Caudate nucleus (tissue), 63 donors: ENCODE measurements at places on chromosomes 4 and X.

GRCh38 chr4:108168671-108169523 is at the start of gene LEF1:
Gene LEF1 (minus strand): TSS chr4:108168932. CDS start chr4:108167767, 1,165 bp downstream.
- DNase-seq: no peak

- no peak for DNase-seq
These were observed 204.3 kb upstream of the TLL1 start for GRCh38 chr4:165668694-165669093.

- no peak for DNase-seq
These were observed 41.9 kb upstream of the NEUROG2 start for GRCh38 chr4:112557676-112558411.

DNA sequence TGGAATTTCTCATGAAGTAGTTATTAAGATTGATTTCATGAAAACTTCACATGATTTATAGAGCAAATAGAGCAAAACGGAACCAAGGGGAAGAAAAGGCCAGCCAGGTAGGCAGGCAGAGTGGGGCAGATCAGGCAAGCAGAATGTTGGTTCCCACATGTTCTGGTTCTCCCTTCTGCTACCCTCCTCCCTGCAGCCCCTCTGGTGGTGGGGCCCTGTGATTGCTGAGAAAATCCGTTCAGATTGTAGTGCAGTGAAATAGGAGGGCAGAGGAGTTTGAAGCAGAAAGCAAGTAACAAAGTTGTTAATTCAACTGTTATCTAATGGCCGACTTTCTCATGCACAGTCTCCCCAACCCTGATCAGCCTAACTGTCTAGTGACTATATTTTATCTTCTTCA is 185.3 kb downstream of the MID1IP1 start:
- no peak for DNase-seq

DNA sequence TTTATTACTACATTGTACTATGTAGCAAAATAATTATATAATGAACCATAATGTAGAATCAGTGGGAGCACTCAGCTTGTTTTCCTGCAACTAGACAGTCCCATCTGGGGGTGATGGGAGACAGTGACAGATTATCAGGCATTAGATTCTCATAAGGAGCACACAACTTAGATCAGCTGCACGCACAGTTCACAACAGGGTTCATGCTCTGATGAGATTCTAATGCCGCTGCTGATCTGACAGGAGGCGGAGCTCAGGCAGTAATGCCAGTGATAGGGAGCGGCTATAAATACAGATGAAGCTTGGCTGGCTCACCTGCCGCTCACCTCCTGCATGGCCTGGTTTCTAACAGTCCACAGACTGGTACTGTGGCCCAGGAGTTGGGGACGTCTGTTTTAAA is 199.2 kb downstream of the MAB21L2 start:
- no peak for DNase-seq

- DNase-seq: no peak
These were observed 38.6 kb upstream of the CEP135 start for GRCh38 chr4:55910140-55910539.

DNA sequence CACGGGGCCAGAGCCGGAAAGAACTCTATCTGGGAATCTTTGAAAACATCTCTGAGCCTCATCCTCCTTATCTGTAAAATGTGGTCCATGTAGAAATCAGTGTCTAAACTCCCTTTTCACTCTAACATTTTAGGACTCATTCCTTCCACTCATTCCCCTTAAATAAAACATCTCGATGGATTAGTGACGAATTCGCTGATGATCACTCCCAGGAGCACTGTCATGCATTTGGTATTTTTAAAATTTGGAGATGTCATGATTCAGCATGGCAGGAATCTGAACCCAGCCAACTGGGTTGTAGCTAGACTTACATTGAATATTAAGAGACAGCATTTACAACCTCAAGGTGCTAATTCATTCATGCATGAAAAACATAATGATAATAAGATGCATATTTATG is 88.1 kb downstream of the SPANXN3 start:
- DNase-seq: no peak

DNA sequence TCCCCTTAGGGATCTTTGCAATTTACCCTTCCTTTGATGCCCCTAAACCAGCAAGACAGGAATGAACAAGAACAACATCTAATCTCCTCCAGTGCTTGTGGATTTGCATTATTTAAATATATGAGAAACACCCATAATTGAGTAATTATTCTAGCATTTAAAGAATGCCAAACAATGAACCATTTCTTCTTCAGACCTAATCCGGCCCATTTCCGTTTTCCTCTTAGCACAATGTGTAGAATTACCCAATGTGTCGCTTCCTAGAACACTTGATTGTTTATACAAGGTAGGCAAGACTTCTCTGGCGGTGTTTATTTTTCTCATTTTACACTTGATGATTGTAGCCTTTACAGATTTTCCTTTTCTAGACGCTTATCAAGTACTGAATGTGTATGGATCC is 43.5 kb downstream of the CLDN34 start:
- DNase-seq: no peak

DNA sequence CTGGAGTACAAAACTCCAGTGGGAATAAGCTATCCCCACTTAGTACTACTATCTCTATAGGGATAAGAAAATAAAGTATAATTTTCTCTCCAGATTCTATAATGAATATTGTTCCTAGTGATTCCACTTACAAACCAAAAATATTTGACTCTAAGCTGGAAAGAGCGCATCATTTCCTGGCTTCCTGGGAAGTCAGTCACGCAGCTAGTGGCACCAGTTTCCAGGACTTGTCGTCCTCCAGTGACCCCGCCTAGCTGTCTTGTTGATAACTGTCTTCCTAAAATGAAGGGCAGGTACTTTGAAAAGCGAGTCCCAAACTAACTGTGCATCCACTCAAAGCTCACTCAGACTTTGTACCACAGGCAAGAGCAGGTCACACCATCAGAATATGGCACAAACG is 39.3 kb downstream of the LNX1 start:
- DNase-seq: no peak

DNA sequence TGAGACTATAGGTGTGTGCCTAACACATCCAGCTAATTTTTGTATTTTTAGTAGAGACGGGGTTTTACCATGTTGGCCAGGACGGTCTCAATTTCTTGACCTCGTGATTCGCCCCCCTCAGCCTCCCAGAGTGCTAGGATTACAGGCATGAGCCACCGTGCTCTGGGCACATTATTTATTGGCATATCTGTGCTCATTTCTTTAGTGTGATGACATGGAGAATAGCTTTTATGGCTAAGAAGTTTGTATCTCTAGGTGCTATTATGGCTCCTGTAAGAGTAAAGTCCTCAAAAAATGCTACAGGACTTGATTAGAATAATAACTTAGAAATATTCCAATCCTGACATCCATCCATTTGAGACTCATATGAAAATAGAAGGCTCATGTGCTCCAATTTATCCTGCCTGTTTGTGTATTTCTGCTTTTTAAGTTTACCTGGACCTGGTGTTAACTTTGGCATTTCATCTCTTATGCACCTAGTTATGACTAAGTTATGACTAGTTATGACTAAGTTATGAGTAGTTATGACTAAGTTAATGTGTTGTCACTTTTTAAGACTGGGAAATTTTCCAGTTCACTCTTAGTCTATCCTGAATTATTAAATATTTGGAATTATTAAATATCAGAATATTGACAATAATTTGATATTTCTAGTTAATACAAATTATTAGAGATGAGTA is 36.4 kb upstream of the UNC5C start:
- no peak for DNase-seq

DNA sequence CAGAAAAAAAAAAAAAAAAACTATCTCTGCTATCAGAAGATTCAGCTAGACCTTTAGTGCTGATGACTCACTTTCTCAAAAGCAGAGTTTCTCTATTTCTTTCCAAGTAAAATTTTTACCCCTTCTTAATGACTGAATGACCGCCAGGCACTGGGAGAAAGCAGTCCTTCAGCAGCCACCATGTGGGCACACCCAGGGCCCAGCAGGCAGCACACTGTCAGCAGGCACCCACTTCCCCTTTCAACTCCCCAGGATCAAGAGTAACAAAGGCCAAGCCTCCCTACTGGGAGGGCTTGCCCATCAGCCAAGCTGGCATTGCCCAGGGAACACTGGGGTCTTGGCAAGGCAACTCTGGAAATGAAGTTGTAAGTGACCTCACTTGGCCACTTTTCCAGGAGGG is 201.9 kb upstream of the MAMLD1 start:
- no peak for DNase-seq

- DNase-seq: no peak
These were observed 39.3 kb downstream of the ATG4A start for GRCh38 chrX:108130889-108131288.

- DNase-seq: no peak
These were observed 750.3 kb downstream of the ARAP2 start for GRCh38 chr4:35493977-35494376.

DNA sequence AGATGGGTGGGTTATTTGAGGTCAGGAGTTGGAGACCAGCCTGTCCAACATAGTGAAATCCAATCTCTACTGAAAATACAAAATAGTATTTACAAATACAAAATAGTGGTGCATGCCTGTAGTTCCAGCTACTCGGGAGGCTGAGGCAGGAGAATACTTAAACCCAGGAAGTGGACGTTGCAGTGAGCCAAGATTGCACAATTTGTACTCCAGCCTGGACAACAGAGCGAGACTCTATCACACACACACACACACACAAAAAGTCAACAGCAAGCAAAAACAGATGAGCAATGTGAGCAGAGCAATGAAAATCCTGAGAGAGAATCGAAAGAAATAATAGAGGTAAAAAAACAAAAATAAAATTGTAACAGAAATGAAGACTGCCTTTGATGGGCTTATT is 168.8 kb downstream of the PCDH18 start:
- no peak for DNase-seq

GRCh38 chrX:136491832-136492231 is 4.1 kb downstream of the BRS3 start:
- no peak for DNase-seq

DNA sequence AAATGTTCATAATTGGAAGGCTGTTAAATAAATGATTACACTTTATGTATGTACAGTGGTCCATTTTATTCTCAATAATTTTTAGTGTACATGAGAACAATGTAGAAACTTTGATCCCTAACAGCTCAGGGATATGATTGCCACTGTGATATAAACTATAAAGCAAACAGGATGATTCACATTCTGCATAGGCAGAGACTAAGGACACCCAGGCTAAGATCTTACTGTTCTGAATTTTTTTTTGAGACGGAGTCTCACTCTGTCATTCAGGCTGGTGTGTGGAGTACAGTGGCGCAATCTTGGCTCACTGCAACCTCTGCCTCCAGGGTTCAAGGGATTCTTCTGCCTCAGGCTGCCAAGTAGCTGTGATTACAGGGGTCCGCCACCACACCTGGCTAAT is 186.6 kb downstream of the PDGFC start:
- no peak for DNase-seq

GRCh38 chr4:79695848-79696247 is 287.8 kb upstream of the GK2 start:
- DNase-seq: no peak

DNA sequence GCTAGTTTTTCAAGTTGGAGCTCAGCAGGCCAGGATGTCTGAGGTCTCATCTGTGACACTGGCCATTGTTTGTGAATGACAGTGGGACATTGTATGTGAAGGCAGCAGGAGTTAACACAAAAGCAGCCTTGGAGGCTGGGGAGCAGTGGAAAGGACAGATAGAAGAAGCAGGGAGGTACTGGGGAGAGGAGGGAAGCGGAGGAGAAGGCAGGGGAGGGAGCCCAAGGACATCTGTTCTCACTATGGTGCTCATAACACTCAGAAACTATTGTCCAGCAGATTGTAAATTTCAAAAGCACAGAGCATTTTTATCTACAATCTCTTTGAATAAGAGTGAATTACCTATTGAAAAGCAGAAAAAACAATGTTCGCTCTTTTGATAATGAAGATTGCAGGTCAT is 253.6 kb upstream of the DIPK2B start:
- DNase-seq: no peak

- no peak for DNase-seq
These were observed 42.7 kb upstream of the PHEX start for GRCh38 chrX:21989384-21989783.

DNA sequence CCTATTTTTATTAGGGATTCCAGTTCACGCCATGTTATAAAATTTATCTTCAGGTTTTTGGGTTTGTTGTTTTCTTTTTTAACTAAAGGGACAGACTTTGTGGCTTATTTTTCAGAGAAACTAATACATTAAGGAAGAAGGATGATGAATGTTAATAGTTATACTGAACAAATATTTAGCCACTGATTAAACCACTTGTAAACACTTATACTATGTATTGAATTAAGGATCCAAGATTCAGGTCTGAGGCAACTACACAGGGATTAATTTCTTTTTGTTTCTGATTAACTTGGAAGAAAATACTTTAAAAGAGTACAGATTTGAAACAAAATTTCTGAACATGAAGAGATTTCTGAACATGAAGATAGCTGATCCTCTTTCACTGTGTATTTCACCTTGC is 82.8 kb upstream of the NAP1L5 start:
- no peak for DNase-seq

DNA sequence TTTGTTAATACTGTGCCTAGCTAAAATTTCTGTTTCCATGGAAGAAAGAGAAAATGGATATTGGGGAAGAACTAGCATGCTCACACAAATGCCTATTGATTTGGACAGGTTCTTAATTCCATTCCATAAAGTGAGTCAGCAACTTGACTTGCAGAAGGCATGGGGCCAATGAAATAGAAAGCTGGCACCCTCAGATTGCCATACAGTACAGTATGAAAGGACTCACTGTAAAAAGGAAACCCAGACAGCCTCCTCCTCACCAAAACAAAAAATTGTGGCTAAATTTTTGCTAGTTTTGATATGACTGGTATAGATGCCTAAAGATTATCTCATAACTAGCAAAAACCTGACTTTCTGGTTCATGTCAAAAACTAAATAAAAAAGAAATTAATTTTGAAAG is 11.2 kb upstream of the TAB3 start:
- no peak for DNase-seq

DNA sequence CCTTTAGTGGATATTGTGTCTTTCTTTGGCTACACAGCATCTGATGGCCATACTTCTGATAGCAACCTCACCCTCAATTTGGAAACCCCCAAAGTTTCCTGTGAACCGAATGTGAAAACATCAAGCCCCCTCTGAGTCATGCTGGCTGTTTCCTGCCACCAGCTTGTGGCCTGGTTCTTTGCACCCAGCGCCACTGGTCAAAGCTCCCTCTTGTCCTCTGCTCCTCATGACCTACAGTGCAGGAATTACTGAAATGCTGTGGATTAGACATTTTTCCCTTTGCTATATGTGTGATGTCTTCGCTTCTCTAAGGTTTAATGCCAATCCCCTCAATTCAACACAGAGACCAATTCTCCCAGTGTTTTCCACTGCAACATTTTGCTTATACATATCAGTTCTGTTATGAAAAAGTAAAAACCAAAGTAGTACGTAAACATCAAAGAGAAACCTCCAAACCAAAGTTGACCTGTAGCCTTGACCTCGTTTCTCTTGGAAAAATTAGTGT is 224.0 kb upstream of the TENM3 start:
- DNase-seq: no peak

DNA sequence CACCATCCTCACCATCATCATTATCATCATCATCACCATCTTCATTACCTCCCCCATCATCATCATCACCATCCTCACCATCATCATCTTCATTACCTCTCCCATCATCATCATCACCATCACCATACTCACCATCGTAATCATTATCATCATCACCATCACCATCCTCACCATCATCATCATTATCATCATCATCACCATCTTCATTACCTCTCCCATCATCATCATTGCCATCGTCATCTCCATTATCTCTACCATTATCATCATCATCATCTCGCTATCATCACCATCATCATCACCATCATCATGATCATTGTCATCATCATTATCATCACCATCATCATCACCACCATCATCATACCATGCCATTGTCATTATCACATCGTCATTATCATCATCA is 362.9 kb downstream of the DHRSX start:
- DNase-seq: no peak
